ENCODE measurements at places on chromosomes 3 and 15. TPM values are rescaled to one million over a fixed set of nuclear protein-coding genes. Genes with fewer than 3 reads are reported as not detected.
A peak's percentile ranks its signal among the peaks of the same experiment; 100 is the strongest.

DNA sequence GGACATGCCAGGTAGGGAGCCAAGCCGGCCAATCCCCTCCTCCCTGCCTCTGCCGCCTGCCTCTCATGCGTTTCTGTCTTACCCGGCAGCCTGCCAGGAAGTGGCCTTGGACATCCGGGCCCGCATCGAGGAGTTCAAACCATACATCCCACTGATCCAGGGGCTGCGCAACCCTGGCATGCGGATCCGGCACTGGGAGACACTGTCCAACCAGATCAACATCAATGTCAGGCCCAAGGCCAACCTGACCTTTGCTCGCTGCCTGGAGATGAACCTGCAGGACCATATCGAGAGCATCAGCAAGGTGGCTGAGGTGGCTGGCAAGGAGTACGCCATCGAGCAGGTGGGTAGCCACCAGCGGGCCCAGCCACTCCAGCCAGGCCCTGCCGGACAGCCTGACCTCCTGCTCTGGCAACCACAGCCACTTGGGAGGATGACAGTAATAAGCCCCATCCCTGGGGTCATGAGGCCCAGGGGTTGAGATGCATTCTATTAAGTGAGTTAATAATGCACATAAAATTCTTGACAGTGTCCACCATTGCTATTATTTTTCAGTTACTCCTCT lies 37.3 kb downstream of the DNAH1 start:
- H3K4me1 ChIP-seq = no peaks in the 10 kb centered on the region
- no peak overlapping the region for H3K27ac ChIP-seq
- no peaks in the 10 kb centered on the region for H3K27me3 ChIP-seq
- no peak for DNase-seq
- H3K4me3 ChIP-seq = no peak overlapping the region
- no peaks in the 10 kb centered on the region for H3K36me3 ChIP-seq

DNA sequence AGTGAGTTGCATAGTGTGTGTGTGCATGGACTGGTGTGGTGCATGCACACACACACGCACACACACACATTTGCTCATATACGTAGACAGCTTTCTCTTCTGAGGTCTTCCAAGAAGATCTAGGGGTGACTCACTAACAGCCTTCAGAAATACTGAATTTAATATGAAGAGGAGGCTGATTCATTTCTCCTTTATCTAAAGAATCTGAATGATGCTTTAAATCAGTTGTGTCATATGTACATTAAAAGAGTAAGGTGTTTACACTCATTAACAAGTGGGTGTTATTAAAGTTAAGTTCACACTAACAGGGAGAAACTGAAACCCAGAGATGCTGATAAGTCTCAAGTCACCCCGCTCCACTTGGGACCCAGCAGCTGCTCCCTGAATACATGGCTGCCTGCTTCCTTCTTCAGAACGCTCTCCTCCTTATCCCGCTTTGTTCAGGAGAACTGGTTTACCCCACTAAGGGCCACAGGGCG lies 22.0 kb downstream of the TMPRSS7 start:
- peaks cover 11% of the 10 kb centered on the region for H3K4me1 ChIP-seq
- no peaks in the 10 kb centered on the region for H3K36me3 ChIP-seq
- H3K27ac ChIP-seq = peak overlapping the region; percentile 43
- no peaks in the 10 kb centered on the region for H3K27me3 ChIP-seq

DNA sequence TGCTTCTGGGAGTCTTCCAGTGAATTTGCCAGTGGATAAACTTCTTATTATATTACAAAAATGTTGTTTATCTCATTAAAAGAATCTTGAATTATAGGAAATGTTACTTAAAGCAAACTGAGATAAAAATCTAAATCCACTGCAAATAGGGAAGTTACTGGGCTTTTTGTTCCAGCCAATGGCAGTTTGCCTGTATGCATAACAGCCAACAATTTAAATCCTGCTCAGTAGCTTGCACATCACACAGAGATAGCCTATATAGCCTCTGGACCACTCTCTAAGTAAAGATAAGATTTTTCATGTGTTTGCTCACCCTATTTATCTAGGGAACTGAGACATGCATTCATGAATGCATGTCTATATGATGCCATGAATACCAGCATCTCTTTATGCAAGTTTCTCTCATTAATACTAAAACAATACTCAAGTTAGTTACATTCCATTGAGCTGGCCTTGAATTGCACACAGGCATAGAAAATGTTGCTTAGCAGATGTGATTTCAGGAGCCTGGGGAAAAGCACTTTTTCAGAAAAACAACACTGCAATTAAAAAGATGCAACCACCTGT lies 92.1 kb upstream of the GPR149 start:
- H3K36me3 ChIP-seq = no peaks in the 10 kb centered on the region
- no peaks in the 10 kb centered on the region for H3K4me1 ChIP-seq
- H3K27me3 ChIP-seq = peaks cover 3% of the 10 kb centered on the region
- DNase-seq = no peak
- H3K27ac ChIP-seq = no peak overlapping the region

DNA sequence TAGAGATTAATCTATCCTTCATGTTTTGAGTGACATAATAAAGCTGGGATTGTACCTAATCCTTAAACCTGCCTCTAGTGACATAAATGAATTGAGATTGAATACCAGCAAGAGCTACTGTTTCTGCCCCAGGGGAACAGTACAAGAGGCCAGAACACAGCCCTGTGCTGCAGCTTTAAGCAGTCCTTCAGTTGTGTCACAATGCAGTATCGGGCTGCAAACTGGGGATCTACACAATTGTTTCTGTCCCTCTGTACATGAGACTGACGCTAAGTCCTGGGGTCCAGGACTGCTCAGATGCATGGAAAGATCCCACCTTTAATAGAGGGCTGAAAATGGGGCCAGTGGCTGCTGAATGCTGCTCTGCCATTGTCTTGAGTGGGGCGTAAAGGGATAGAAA lies 87.5 kb downstream of the MINAR1 start:
- H3K27ac ChIP-seq = no peak overlapping the region
- H3K27me3 ChIP-seq = peaks cover 45% of the 10 kb centered on the region
- no peak for DNase-seq
- no peak overlapping the region for H3K4me3 ChIP-seq

GRCh38 chr3:103977417-103977816 lies 1389.3 kb upstream of the ALCAM start:
- no peak overlapping the region for H3K4me3 ChIP-seq
- no peaks in the 10 kb centered on the region for H3K36me3 ChIP-seq
- no peak for DNase-seq
- H3K27ac ChIP-seq = no peak overlapping the region

Gene SPESP1
- not detected for total RNA-seq

Gene PLSCR5
- not detected for total RNA-seq

Gene CELF6
- total RNA-seq = not detected

Measured in PC-3 (cell line).